ENCODE measurements at places on chromosomes 13 and 19.

DNA sequence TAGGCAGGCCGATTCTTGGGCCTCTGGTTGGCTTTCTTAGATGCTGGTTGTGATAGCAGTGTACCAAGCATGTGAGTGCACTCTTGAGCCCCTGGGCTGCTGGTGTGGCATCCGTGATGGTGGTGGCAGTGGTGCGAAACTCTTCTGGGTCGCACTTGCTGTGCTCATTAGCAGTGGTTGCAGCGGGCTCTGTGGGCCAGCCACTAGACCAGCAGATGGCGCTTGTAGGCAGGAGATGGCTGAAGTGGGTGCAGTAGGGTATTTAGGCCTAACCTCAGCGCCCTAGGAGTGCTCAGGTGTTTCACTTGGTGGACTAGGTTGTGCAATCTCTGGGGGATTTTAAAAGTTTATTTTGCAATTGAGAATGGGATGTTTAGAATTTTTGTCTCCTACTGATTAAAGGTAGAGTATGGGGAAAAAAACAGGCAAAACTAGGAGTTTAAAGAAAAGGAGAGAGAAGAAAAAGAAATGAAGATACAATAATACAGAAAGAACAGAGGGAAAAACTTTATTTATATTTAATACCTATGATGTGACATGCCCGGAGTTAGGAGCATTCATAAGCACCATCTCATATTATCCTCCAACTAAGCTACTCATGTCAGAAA lies 4.3 kb upstream of the ZNF17 start:
- DNase-seq = no peak

- no peak for DNase-seq
Observed at GRCh38 chr13:93318534-93319254, 92.1 kb downstream of the GPC6 start.

GRCh38 chr13:43787518-43787891 lies 733 bp upstream of the ENOX1 start:
- DNase-seq = no peak

GRCh38 chr13:99463646-99464397 lies 37.5 kb upstream of the TM9SF2 start:
- DNase-seq = no peak

DNA sequence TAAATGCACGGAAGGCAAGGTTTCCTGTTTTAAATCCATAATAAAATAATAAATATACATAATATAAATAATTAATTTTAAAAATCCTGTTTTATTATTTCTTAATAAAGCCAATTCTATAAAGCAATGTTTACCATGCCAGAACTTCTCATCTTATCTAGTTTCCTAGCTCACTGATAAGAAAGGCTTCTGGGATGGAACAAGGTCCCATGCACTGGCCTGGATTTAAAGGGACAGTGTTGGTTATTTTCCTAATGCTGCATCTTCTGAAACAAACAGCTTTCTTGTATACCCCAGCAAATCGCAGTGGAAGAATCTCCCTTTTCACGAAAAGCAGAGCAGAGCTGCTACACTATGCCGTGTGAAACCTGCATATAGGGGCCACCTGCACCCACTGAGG lies 68.8 kb downstream of the LNX2 start:
- DNase-seq = no peak

- DNase-seq = no peak
Observed at GRCh38 chr13:73496711-73497110, 437.9 kb downstream of the KLF5 start.

DNA sequence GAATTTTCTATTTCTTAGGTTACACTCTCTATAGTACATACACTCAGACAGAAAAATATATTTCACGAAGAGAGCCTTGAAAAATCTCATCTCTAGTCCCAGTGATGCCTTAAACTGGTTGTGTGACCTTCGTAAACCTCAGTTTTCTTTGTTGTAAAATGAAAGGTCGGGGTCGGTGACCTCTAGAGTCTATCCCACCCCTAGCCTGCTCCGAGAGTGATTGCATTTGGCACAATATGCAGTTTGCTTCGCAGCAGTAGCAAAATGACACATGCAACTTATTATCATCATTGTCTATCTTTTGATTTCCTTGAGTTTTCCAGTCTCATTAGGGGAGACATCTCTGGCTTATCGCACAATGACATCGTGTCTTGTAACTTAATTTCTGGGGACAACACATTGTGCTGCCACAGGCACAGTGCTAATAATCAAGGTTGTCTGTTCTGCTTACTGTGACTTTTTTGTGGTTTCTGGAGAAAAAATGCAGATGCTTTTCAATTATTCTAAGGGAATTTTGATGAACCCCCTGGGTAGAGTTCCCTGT lies 115.0 kb downstream of the GGACT start:
- DNase-seq = no peak

GRCh38 chr13:49838989-49839388 lies 46.5 kb upstream of the KPNA3 start:
- no peak for DNase-seq

- no peak for DNase-seq
Observed at GRCh38 chr13:25819856-25820530, 231.8 kb downstream of the SHISA2 start.

GRCh38 chr13:53499576-53500133 lies 471.0 kb downstream of the OLFM4 start:
- no peak for DNase-seq

DNA sequence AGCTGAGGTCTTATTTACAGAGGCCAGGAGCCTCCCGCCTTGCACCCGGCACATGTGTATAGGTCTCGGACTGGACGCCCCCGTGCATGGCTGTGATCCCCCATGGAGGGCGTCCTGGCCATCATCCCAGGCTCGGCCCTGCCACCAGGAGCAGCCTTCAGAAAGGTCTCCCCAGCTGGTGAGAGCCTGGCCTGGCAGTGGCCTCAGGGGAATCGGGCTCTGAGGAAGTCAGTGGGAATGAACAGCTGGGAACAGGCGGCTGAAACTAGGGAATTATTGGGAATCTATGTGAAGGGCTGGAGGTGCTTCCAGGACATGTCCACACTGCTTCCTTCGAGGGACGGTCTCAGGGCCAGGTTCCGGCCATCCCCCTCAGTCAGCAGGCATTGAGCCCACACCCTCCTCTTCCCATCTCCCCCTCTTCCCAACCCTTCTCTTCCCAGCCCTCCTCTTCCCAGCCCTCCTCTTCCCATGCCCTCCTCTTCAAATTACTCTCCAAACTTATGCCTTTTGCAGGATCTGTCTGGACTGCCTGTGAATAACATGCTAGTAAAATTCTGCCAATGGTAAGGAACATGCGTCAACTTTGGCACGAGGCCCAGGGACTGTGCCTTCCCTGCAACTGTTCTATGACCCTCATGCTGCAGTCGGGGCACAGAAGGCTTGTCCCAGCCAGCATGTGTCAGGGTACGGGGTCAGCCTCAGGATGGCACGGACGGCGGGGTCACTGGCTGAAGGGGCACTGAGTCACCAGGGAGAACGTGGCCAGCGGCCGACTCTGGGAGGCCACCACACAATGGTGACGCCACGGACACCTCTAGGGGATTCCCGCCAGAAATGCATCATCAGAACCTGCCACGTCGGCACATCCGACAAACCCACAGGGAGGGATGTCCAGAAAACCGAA lies 24.2 kb upstream of the C13orf46 start:
- DNase-seq = no peak

- DNase-seq = no peak
Observed at GRCh38 chr19:45663800-45664199, 4.2 kb upstream of the GIPR start.

GRCh38 chr13:79812070-79812850 lies 331.3 kb downstream of the NDFIP2 start:
- DNase-seq = no peak

GRCh38 chr19:50994129-50994528 lies 7.3 kb downstream of the KLK8 start:
- DNase-seq = no peak

GRCh38 chr13:35889560-35889959 lies 241.6 kb downstream of the DCLK1 start:
- no peak for DNase-seq

DNA sequence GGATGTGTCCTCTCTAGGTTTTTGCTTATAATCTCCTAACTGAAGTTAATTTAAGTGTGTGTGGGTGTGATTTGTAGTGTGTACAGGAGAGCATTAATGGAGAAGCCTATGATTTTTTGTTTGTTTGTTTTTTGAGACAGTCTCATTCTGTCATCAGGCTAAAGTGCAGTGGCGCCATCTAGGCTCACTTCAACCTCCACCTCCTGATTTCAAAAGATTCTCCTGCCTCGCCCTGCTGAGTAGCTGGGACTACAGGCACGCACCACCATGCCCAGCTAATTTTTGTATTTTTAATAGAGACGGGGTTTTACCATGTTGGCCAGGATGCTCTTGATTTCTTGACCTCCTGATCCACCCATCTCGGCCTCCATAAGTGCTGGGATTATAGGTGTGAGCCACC lies 20.6 kb downstream of the ZNF701 start:
- DNase-seq = no peak

GRCh38 chr19:19040417-19040816 lies 7.0 kb downstream of the ARMC6 start:
- peak; percentile 72 for DNase-seq

DNA sequence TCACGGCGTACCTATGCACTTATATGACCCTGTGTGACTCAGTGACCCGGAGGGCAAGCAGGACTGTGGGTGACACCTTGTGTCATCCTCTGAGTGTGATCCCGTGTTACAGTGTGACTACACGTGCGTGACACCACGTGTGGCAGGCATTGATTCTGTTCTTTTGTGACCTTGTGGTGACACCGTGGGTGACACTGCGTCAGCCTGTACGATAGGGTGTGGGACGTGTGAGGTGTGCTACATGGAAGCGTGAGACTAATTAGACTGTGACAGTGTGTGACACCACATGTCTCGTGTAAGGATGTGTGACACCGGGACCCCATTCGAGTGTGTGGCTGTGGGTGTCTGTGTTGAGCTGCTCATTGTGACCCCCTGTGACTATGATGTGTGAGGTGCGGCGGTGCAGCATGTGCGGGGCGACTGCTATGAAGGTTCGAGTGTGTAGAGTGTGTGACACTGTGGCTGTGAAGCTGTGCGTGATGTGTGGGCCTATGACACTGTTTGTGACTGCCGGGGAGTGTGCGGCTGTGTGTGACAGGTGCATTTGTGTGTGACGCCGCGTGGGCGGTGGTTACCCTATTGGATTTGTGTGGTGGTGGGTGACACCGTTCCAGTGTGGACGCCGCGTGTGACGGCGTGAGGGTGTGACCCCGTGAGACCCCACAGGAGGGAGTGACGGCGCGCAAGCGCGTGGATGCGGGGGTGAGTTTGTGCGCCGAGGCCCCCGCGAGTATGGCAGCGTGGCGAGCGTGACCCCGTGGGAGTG lies 399 bp upstream of the SPTBN4 start:
- no peak for DNase-seq

Data from GM04503 (cell line).